ENCODE measurements at places on chromosomes 7 and 10. TPM values are rescaled to one million over a fixed set of nuclear protein-coding genes. Genes with fewer than 3 reads are reported as not detected.

DNA sequence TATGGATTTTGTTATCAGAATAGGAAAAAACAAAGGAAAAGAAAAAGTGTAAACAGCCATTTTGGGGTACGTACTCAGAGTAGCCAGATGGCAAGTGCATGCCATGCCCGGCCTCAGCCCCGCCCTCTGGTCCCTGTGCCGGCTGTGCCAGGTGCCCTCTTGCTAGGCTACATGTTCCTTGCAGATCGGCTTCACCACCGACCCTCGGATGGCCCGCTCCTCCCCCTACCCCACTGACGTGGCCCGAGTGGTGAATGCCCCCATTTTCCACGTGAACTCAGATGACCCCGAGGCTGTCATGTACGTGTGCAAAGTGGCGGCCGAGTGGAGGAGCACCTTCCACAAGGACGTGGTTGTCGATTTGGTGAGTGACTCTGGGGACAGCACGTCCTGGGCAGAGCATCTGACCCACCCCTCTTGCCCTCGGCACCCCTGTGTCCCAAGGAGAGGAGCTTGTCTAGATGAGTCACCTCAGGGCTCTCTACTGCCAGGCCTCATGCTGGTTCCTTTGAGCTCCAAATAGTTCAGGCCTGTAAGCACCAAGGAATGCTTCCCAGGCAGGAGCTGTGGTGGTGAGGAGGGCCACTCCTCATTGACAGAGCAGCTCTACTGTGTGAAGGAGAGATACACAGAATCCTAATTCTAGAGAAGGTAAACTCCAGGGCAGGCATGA, 54.9 kb upstream of the ZMIZ2 start:
- peak; percentile 41 for DNase-seq

DNA sequence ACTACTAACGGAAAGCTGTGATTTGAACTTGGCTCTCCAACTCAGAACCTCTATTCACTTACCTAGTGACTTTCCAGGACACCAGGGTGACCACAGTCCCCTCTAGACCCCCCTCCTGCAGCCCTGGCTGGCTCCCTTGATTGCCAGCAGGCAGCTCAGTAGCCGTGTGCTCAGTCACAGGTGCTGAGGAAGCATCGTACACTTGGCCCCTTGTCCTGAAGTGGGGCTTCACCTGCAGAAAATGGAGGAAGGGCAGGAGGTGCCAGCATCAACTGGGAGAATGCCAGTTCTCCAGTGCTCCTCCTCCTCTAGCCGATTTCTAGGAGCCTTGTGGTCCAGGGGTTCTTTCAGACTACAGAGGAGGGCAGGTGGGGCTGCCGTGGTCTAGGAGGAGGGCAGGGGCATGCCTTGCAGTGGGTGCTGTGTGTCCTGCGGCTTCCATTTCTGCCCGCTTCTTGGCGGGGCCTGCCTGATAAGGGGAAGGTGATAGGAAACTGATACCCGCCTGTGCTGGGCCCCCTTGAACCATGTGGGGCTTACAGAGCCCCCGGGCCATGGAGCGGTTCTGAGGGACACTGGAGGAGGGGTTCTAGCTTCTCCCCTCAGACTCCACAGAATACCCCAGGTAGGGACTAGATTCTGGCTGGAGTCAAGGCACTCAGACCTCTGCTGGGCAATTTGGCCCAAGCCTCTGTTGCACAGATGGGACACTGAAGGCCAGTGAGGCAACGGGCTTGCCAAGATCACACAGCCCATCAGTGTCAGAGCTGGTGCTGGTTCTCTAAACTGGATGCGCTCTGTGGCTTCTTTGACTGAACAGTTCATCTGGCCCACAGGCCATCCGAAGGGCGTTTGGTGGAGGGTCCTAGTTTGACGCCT, 14.0 kb downstream of the FAM241B start:
- DNase-seq = no peak

- DNase-seq = no peak
Measured at GRCh38 chr10:51950371-51950995, 251.1 kb upstream of the CSTF2T start.

DNA sequence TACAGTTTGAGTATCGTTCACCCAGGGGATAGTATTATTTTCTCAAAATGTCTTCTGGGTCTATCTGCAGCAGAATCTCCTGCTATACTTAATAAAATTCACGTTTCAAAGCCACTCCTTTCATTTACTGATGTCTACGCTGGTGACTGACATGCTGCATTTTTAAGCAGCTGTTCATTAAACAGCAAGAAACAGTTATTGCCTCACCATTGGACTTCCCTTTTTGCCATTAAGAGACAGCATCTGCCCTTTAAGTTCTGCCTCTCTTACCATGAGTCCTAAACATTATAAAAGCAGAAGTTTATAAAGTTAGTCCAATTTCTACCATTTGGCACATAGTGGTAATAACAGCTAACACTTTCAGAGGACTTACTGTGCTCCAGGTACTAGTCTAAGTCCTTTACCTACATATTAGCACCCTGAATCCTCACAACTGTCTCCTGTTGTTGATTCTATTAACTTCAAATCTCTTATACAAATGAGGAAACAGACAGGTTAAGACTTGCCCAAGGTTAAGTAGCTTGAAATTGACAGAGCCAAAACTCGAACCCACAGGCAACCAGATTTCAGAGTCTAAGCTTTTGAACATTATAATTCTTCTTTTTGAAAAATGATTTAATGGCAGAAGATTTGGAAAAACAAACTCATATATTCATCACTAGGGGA, 169.5 kb downstream of the SNX13 start:
- peak; percentile 20 for DNase-seq

- DNase-seq = peak; percentile 62
Measured at GRCh38 chr10:101602761-101603398, 14.8 kb downstream of the DPCD start.

The C7orf33 gene
- total RNA-seq = not detected

The SPDYE9 gene
- not detected for total RNA-seq

The NME8 gene
- not detected for total RNA-seq

Data from mammary epithelial cell (primary cell).